Activated T-cell treated with anti-CD3 and anti-CD28 coated beads for 24 hours (primary cell): ENCODE measurements at places on chromosomes 16 and 17.

DNA sequence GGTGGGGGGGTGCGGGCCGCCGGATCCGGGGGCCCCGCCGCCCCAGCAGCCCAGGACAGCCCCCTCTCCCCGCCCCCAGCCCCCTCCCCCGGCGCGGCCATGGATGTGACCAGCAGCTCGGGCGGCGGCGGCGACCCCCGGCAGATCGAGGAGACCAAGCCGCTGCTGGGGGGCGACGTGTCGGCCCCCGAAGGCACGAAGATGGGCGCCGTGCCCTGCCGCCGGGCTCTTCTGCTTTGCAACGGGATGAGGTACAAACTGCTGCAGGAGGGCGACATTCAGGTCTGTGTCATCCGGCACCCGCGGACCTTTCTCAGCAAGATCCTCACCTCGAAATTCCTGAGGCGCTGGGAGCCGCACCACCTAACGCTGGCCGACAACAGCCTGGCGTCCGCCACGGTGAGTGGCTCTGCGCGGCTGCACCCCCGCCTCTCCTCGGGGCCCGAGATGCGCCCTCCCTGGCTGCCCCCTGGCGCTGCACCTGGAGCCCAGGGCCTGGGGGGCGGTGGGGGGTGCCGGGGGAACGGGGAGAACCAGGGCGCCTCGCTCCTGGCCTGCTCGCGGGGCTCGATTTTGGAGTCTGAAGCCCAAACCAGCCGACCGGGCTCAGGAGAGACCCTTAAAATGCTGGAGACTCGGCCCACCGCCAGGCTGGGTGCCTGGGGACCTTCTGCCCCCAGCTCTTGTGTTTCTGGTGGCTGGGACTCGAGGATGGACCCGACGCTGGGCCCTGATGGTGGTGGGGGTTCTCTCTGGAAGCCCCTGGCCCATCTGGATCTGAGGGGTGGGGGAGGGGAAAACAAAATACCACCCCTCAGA lies 744 bp downstream of the CMIP start:
- DNase-seq: no peak

GRCh38 chr16:19245326-19245925 lies 40.1 kb upstream of the CLEC19A start:
- DNase-seq: no peak

DNA sequence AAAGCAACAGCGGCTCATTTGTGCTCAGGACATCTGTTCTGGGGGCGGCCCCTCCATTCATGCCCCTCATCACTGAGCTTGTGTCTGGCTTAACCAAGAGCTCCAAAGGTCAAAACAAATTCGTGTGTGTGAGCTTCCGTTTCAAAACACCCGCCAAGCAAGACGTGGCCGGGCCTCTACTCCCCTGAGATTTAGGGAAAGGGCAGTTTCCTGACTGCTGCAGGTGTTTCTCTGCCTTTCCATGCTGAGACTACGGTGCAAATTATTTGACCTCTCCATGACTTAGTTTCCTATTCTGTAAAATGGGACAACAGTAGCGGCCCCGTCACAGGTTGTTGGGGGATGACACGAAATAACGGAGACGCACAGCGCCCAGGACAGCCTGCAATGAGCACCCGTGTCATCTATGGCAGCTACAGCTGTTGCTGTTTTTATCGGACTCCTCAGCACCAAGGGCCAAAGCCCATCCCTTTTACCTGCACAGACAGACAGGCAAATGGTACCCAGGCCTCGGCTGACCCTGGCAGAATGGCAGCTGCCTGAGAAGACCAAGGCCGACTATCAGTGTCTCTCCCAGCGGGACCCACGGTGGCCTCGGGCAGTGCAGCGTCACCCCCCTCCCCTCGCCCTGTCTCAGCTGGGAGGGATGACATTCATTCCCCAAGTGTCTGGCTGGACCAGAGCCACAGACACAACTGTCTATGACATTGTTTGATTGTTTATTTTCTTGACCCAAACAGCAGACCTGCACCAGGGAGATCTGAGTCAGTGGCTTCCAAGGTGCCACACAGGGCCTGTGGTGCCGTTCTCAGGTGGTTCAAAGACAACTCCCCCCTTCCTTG lies 50.7 kb upstream of the DOC2B start:
- DNase-seq: no peak

GRCh38 chr16:35187665-35188225 lies 1728.3 kb downstream of the TP53TG3F start:
- DNase-seq: no peak

DNA sequence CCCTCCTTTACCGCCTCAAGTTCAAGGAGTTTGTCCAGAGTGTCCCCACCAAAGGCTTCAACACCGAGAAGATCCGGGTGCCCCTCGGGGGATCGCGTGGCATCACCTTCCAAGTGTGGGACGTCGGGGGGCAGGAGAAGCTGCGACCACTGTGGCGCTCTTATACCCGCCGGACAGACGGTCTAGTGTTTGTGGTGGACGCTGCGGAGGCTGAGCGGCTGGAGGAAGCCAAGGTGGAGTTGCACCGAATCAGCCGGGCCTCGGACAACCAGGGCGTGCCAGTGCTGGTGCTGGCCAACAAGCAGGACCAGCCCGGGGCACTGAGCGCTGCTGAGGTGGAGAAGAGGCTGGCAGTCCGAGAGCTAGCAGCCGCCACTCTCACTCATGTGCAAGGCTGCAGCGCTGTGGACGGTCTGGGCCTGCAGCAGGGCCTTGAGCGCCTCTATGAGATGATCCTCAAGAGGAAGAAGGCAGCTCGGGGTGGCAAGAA lies 1.1 kb downstream of the ARL4D start:
- no peak for DNase-seq

DNA sequence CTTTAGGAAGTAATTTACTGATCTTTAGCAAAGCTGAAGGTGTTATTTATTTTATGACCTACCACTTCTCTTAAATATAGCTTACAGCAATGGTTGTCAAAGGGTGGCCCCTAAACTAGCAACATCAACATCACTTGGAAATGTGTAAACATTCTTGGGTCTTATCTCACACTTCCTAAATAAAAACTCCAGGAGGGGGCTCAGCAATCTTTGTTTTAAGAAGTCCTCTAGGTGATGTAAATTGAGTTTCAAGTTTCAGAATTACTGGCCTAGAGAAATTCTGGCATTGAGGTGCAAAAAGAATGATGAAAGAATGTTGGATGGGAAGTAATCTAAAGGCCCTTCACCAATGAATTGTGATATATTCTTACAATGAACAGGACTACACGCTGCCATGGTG lies 142.3 kb downstream of the HS3ST4 start:
- DNase-seq: no peak

DNA sequence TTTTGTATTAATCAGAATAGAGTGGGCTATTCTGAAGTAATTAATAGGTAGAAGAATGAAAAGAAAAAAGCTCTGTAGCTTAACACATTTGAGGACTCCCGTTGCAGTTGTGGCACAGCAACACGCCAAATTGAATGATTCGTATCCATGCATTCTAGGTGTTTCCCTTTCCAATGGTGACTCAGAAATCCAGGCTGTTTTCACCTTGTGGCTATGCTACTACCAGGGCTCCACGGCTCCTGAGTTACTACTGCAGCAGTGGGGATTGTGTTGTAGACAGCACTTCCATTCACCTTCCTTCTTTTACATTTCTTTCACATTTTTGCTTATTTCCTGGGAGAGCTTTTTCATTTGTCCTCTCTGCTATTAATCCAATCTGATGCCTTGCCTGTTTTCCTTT lies 1616.4 kb downstream of the CDH8 start:
- DNase-seq: no peak

- DNase-seq: peak; percentile 43
These were observed 28.8 kb upstream of the GINS2 start for GRCh38 chr16:85717393-85718152.

DNA sequence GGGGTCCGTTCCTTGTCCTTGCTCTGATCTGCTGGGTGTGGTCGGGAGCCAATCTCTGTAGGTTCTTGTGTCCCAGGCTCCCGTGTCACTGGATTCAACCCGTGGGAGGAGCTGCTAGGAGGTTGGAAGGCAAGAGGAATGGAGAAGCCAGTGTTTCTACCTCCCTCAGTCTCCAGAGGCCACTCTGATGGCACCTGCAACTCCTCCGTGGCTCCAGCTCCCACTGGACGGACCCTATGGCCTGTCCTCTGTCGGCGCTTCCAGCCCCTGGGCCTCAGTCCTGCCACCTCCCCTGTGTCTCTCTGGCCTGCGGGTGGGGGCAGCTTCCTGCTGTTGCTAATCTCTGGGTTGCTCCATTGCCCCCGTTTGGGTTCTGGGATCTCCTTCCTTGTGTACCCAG lies 71.1 kb downstream of the CMIP start:
- DNase-seq: no peak

DNA sequence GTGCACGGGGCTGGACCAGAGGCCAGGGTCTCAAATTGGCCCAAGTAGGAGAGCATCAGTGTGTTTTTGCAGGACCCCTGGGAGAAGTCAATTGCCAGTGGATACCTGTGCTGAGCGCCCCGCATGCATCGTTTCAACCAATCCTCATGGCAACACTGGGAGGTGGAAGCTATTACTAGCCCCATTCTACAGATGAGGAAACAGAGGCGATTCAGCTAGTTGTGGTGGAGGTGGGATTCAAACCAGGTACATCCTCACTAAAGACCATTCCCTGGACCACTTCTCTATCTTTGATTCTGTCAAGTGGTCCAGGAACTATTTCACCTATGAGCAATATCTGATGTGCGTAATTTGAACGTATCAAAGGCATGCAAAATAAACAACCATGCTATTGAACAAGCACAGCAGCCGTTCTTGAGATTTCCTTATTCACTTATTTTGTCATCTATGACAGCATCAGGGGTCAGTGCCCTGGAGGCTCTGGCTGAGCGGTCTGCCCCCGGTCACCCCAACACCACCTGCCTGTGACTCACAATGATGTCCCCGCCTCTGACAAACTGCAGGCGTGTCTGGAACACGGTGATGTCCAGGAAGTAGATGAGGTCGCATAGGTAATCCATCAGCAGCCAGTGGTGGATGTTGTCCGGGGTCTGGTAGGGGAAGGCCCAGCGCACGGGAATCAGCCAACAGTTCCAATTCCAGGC lies 54.0 kb downstream of the CNGB1 start:
- no peak for DNase-seq

GRCh38 chr16:87708881-87709638 lies 56.7 kb downstream of the KLHDC4 start:
- DNase-seq: no peak
